Stimulated activated CD4-positive, alpha-beta T cell treated with anti-CD3 and anti-CD28 coated beads, Interleukin-1b, Interleukin-23, amount 100 ng/mL, for 1 hour (primary cell): ENCODE measurements at places on chromosomes 3 and 15.

GRCh38 chr3:7290077-7290825 is 429.3 kb downstream of the GRM7 start:
- no peak for DNase-seq

- DNase-seq: no peak
Observed at GRCh38 chr3:152302521-152303021, 33.8 kb downstream of the MBNL1 start.

- no peak for DNase-seq
Observed at GRCh38 chr15:81540909-81541308, 166.9 kb upstream of the TMC3 start.

DNA sequence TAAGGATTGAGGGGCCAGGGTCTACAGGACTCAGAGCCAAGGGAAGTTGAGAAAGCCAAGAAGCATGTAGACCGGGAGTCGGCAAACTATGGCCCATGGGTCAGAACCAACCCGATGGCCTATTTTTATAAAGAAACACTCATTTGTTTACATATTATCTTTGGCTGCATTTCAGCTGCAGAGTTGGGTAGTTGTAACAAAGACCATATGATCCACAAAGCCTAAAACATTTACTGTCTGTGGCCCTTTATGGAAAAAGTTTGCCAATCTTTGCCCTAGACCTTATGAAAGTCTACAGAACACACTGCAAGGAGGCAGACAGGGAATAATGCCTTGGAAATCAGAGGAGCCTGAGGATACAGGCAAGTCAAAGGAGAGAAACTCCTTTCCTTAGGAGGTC is 63.2 kb upstream of the MNS1 start:
- no peak for DNase-seq

DNA sequence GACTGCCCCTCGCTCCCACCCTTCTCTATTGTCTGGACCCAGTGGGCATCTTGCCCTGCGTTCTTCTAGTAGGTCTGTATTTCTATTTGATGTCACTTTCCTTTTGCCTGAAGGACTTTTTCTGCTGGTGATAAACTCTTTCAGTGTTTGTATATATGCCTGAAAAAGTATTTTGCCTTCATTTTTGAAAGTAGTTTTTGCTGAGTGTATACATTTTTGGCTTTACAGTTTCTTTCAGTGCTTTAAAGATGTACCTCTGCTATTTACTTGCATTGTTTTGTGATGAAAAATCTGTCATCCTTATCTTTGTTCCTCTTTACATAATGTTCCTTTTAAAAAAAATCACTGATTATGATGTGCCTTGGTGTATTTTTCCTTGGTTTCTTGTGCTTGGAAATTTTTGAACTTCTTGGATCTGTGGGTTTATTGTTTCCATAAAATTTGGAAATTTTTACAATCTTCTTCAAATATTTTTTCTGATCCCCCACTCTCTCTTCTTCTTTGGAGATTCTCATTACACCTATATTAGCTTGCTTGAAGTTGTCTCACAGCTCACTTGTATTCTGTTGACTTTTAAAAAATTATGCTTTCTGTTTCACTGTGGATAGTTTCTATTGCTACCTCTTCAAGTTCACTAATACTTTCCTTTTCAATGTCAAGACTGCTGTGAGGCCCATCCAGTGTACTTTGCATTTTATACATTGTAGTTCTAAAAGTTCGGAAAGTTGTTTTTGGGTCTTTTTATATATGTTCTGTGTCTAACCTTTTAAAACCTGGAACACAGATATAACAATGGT is 67.8 kb downstream of the RGMA start:
- DNase-seq: no peak

GRCh38 chr3:69031635-69032034 is 18.2 kb upstream of the EOGT start:
- no peak for DNase-seq

DNA sequence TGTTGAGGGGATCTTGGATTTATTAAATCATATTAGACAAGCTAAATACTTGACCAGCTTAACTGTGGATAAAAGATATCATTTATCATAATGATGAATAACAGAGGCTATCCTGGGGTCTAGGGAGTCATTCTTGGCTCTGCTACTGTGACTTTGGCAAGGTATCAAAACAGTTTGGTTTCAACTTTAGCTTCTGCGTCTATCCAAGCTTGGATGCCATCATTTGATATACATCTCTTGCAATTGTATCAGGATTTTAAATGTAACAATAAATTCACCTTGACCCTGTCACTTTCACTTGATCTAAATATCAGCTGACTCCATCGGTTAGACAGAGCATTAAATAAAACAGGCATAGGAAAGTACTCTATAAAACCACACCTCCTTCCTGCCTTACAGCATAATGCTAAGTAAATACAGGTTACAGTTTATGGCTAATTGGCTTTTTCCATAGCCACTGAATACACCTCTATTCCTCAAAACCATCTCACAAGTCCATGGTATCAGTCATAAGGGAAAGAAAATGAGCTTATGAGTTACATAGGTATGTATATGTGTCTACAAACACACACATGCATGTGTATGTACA is 262.9 kb downstream of the CTNNB1 start:
- no peak for DNase-seq

- no peak for DNase-seq
Observed at GRCh38 chr3:150721285-150722130, 17.8 kb upstream of the ERICH6 start.

GRCh38 chr3:60073942-60074341 is 1024.1 kb upstream of the CFAP20DC start:
- no peak for DNase-seq
